ENCODE measurements at places on chromosomes 13 and 19.

GRCh38 chr13:54563286-54563685, 1534.7 kb downstream of the OLFM4 start:
- no peak for DNase-seq

- DNase-seq: no peak
These were observed 880.4 kb downstream of the EFNB2 start for GRCh38 chr13:105655046-105655445.

DNA sequence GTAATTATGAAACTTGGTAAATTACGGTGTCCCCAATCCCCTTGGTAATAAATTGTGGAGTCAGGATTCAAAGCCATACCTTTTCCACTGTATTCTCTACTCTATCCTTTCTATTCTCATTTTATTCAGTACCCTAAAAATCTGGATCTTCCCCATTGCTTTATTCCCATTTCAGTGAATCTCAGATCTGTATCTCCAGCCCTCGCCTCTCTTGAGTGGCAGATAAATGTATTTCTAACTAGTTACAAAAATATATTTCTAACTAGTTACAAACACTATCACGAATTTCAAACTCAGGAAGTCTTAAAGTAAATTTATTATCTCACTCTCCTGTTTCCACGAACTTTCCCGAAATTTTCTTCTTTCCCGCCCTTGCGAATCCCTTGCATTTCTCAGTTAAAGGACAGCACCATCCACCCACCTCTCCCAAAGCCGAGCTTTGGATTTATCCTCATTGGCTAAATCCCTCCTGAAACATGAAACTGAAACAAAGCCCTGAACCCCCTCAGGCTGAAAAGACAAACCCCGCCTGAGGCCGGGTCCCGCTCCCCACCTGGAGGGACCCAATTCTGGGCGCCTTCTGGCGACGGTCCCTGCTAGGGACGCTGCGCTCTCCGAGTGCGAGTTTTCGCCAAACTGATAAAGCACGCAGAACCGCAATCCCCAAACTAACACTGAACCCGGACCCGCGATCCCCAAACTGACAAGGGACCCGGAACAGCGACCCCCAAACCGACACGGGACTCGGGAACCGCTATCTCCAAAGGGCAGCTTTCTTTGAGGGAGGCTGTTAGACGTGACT, 164.3 kb upstream of the PABPC3 start:
- DNase-seq: no peak

- DNase-seq: no peak
These were observed 166.6 kb downstream of the KLF12 start for GRCh38 chr13:73967397-73968165.

DNA sequence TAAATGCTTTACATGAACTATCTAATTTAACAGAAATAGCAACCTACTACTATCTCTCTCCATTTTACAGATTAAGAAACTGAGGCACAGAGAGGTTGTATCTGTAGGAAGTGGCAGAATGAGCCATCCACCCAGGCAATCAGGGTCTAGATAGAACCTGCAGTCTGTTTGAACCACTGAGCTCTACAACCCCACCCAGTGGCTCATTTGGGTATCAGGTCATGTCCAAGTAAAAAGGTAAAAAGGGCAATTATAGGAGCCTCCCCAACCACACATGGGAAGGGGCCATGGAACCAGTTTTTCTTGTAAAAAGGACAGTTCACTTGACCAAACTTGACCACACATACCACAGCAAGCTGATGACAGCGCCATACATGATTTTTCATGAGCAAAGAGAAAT, 92.9 kb upstream of the SGCG start:
- no peak for DNase-seq

DNA sequence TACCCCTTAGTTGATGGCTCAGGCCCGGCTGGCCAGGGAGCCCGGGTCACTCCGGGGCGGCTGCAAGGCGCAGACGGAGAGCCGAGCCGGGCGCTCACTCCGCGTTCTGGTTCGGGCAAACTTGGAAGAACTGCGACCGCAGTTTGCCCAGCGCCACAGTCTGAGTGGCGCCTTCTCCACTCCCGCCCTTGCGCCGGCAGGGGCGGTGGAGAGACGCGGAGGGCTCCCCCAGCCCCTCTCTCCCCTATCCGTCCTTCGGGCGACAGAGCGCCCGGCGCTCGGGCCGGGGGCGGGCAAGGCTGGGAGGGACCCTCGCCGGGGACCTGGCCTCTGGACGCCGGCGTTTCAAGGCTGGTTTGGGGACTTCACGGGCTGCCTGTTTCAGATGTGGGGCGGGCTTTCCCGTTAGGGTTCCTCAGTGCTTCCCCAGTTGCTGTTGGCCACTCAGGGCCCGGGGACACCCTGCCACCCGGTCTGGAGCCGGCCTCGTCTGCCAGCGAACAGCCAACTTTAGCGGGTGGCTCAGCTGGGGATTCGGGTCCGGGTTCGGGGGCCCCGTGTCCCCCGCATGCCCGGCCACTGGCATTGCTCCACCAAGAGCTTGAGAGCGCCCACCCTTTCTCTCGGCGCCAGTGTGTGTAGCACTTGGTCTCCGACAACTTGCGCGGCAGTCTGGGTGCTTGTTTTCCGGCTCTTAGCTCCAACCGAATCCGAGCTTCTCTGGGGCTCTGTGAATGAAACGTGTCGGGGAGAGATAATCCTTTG, 1.5 kb downstream of the GPC6 start:
- DNase-seq: peak; percentile 73

DNA sequence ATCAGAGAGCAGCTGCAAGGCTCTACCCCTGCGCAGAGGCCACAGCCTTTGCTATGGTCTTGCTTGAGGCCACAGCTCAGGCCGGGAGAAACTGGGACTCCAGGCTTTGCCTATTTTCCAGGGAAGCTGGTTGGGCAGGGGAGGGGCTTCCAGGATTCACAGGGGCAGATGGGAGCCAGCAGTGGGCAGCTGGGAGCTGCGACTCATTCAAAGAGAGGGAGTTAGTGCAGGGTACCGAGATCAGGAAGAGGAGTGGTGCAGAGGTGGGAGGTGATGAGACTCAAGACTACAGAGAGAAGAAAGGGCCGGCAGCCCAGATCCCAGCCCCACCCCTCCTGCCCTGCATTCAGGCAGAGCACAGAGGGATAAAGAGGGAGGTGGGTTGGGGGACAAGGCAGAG, 12.1 kb downstream of the ADGRE5 start:
- no peak for DNase-seq

DNA sequence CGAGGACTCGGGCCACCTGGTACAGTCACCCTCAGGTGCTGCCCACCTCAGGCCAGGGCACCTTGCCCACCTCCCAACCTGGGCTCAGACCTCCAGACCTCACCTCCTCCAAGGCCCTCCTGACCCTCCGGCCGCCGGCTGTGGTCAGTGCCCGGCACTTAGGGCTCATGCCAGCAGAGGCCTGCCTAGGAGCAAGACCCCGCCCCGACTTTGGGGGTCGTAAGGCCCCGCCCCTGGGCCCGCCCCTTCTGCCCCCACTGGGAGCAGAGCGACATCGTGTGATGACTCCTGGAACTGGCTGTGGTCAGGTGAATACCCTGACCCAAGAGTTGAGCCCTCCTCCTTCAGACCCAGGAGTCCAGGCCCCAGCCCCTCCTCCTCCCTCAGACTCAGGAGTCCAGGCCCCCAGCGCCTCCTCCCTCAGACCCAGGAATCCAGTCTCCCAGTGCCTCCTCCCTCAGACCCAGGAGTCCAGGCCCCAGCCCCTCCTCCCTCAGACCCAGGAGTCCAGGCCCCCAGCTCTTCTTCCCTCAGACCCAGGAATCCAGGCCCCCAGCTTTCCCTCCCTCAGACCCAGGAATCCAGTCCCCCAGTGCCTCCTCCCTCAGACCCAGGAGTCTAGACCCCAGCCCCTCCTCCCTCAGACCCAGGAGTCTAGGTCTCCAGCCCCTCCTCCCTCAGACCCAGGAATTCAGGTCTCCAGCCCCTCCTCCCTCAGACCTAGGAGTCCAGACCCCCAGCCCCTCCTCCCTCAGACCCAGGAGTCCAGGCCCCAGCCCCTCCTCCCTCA, at the start of gene SBK2:
SBK2 (minus strand) TSS at position 183 of the 790 bp plus-strand sequence. CDS start 839 bp downstream, outside the sequence.
- DNase-seq: no peak

DNA sequence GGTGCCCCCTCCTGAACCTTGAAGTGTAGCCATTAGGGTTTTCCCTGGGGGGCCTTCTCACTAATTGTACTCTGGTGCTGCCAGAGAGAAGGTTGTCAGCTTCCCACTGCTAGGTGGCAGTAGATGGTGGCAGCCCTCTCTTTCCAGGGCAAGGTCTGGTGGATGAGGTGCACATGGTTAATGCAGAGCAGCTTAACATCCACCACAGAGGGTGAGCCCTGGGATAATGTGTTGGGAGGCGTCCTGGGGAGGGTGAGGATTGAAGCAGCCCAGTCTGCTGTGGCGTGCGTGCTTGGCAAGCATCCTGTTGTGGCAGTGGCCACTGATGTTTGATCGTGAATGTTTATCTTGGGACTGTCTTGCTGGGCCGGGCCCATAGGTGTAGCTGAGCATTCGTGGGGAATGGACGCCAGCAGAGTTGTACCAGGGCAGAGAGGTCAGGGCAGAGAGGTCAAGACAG, 5.8 kb downstream of the EGLN2 start:
- no peak for DNase-seq

DNA sequence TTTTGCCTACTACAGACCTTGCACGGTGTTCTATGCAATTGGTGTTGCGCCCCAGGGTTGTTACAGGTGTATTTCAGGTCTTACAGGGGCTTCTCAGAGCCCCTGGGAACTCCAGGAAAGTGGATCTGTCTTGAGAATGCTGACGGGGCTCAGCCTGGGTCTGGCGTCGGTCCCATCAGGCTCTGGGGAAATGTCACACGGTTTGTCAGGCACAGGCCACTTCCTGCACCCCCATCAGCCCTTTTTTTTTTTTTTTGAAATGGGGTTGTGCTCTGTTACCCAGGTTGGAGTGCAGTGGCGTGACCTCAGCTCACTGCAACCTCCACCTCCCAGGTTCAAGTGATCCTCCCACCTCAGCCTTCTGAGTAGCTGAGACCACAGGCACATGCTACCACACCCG, 13.2 kb downstream of the CLEC4G start:
- DNase-seq: no peak

- DNase-seq: no peak
These were observed 39.6 kb downstream of the CYP2B6 start for GRCh38 chr19:41030651-41031050.

DNA sequence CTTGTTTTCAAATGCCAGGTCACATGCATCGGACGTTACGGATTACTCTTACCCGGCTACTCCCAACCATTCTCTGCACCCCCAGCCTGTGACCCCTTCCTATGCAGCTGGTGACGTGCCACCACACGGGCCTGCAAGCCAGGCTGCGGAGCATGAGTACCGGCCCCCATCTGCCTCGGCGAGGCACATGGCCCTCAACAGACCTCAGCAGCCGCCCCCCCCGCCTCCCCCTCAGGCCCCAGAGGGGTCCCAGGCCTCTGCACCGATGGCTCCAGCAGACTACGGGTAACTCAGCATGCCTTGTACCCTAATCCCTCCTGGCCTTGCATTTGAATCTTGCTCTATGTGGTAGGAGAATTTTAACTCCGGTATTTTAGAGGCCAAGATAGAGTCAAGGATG, 79.5 kb downstream of the GPR12 start:
- no peak for DNase-seq

DNA sequence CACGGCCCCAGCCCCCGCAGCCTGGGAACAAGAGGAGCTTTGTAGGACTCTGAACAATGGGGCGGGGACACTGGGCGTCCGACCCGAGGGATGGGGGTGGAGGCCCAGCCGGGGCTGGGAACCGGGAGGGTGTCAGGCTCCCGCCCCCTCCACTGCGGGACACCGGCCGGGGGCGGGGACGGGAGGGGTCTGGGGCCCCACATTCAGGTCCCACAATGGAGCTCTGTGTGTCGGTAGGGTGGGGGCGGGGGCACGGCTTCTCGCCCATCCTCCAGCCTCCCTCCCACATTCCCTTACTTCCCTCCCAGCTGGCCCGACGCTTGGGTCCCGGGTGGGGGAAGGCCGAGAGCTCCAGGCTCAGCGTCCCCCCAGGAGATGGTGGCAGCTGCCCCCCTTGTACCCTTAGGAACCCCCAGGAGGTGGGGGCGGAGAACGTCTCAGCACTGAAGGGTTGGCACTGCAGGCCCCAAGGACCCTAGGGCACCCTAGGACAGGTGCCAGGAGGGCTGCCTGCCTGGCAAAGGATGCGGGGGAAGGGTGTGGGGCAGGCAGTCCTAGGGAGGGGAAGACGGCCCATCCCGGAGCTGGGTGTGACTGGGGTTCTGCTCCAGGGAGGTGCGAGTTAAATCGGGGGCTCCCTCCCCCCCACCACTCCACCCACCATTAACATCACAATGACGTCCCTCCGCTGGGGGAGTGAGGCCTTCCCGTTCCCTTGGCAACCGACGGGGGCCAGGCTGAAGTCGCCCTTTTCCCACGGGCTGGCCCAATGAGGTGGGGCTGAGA, 5.3 kb downstream of the TTYH1 start:
- DNase-seq: no peak

- no peak for DNase-seq
These were observed at the start of gene SLC17A7 for GRCh38 chr19:49441210-49441959. Gene SLC17A7 (minus strand): TSS chr19:49441527. CDS start chr19:49441379, 148 bp downstream.

DNA sequence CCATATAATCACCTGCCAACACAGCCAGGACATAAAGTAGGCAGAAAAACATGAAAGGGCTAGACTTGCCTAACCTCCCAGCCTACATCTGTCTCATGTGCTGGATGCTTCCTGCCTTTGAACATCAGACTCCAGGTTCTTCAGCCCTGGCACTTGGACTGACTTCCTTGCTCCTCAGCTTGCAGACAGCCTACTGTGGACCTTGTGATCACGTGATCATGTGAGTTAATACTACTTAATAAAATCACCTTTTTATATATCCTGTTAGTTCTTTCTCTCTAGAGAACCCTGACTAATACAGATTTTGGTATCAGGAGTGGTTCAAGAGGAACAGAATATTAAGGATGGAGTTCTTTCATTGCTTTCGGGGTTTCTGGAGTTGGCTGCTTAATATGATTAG, 2867.6 kb downstream of the PCDH9 start:
- DNase-seq: no peak

DNA sequence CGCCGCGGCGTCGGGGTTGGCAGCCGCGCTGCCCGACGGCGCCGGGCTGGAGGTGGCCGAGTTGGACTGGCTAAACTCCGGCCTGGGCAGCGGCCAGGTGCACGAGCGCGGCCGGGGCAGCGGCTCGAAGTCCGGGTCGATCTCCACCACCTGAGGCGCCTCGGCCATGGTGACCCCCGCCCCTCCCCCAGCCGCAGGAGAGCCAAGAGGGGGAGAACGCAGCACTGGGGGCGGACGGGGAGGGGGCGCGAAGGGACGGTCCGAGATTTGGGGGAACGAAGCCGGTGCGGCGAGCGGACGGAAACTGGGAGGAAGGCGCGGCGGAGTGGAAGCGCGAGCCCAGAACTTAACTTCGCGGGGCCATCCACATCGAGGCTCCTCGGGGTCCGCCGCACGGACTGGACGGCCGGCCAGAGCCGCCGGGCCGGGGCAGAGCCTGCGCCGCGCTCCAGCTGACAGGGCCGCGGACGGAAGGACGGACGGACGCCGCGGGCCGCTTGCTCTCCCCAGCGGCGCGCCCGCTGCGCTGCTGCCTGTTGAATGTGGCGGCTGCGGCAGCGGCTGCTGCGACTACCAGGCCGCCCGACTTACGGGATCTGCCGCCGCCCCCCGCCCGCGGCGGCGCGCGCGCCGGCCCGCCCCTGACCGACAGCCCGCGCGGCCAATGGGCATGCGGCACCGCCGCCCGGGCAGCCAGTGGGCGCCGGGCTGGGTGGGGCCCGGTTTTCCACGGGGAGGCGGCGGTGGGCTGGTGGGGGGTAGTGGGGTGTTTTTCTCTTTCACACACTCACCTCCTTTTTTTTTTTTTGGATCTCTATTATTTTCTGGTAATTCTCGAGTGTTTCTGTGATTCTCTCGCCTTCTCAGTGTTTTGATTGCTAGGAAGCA, at the start of gene FOXO1:
FOXO1 (minus strand) TSS at position 597 of the 888 bp plus-strand sequence; CDS start at position 168, 429 bp downstream.
- peak; percentile 83 for DNase-seq
